ENCODE measurements at places on chromosomes 3 and 15.

GRCh38 chr3:72982609-72983366 is 13.8 kb upstream of the PPP4R2 start:
- DNase-seq = no peak

GRCh38 chr15:52786436-52787122 is 3.6 kb downstream of the ONECUT1 start:
- DNase-seq = no peak

GRCh38 chr15:62497356-62497755 is 332.3 kb upstream of the C2CD4B start:
- no peak for DNase-seq

DNA sequence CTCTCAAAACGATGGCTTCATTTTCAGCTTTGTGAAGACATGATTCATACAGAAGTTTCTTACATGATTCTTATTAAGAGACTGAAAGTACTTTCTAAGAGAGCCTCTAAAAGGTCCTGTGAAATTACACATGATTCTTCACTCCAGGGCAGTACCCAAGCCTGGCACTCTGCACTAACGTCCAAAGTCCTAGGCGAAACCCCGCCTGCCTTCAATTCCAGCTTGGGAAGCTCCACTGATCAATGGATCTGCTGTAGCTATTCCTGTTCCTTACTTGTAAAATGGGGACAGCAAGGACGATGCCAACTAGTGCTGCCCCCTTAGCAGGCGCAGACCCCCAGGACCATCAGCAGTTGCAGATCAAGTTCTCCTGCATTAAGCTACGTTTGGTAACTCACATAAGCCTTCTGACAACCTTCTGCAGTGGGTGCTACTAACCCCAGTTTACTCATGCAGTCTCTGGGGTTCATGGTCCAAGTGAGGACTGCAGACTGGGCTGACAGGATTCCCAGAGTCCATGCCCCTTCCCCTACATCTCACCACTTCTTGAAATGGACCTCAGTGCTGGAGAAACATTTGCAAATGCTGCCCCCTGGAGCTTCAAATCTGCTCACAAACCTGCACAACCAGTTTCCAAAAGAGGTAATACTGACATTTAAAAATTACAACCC is 10.6 kb downstream of the CHCHD4 start:
- no peak for DNase-seq

DNA sequence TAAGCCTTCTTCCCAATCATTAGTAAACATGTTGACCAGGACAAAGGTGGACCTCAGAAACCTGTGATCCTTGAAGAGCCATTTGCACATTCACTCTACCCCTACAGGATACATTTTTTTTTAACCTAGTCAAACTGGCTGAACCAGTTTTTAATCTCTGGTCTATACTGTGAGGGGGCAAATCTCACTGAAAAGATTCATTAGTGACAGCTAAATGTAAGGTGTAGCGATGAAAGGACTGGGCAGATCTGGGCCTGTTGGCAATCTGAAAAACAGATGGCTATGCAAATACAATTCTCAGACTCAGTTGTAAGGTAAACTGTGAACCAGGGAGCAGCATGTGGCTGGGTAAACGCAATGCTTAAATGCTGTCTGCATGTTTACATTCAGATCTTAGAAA is 75.6 kb upstream of the SNTN start:
- DNase-seq = no peak

GRCh38 chr3:145457825-145458552 is 703.0 kb downstream of the PLOD2 start:
- no peak for DNase-seq

DNA sequence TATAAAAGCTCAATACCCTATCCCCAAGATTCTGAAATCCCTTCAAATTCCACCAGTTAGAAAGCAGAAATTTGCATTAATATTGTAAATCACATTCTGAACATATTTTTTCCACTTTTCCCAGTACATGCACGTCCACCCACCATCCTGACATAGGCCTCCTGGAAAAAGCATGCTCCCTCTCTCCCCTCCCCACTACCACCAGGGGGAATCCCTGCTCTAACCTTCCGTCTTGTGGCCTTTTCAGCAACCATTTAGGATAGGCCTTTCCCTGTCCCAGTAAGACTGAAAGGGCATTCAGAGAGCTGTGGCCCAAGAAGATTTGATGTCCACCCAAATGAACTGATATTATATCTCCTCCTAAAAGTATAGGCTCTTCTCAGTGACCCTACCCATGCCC is 182.1 kb downstream of the ARRDC4 start:
- no peak for DNase-seq

DNA sequence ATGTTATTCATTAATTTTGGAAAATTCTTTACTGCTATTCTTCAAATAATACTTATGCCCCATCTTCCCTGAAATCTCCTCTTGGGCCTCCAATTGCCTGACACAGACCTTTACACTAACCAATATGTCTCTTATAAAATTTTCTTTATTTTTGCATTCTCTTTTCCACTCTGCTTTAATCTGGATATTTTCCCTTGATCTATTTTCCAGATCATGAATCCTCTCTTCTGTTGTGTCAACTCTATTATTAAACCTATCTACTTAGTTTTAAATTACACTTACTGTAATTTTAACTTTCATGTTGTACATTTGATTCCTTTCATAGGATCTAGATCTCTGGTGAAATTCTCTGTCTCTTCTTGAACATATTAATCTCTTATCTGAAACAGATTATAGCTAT is 278.7 kb downstream of the FHIT start:
- DNase-seq = no peak

DNA sequence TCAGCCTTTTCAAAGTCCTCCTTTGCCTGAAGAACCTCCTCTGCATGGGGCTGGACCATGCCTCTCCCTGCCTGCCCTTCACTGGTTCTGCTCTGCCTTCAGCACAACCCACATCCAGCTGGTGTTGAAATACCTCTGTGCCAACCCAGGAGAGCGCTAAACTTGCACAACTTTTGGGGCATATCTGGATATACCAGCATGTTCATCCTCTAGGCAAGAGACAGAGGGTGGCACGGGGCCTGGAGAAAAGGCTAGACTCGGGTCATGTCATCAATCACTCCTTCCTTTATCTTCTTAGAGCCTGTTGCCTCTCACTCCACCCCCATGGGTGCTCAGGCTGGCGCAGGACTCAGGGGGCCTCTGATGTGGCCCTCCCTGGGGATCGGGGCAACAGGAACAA is 4.8 kb downstream of the SEMA4B start:
- DNase-seq = no peak

- DNase-seq = no peak
These were observed 333.8 kb upstream of the UMPS start for GRCh38 chr3:124396339-124396950.

DNA sequence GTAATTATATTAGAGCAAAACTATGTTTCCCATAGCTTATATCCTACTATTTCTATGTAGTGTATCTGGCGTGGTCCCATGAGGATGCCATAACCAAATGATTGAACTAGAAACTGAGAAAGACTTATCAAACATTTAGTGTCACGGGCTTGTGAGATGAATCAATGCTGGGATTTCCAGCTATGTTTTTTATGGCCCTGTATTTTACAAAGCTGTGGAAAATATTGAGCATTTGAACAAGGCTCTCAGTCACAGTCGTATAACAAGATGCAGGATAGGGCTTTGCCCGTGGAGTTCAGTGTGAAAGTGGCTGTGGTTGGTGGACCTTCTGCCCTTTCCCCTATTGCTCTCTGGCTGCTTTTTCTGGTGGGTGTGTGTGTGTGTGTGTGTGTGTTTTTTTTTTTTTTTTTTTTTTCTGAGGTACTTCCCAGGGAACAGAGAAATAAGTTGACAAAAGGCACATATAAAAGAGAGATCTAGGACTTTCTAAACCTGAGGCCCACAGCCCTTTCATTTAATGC is 60.7 kb downstream of the CACNA1D start:
- DNase-seq = no peak

DNA sequence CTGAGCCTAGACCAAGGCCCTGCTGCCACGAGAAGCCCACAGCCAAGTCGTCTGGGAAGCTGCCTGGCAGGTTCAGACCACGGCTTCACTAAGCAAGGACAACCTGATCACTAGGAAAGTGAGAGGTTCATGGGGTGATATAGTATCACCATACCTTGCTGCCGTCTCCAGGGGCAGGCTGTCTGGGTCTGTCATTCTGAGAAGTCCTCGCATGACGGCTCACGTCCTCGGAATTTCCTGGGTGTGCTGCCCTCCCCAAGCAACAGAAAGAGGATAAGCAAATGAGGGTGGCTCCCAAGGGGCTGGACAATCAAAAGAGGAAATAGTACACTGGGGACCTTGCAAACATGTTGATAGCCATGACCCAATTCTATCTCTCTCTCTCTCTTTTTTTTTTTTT is 207.4 kb upstream of the IGF1R start:
- DNase-seq = no peak

DNA sequence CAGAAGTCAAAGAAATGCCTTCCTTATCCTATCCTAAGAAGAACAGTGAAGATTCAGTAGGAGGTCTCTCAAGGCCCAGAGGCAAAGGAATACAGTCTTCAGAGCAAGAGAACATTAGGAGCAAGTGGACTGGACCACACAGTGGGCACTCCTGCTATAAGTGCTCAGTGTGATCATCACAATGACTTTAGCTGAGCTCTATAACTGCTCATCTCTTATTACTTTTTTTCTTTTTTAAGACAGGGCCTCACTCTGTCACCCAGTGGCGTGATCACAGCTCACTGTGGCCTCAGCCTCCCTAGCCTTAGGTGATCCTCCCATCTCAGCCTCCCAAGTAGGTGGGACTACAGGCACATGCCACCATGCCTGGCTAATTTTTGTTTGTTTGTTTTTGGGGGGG is 48.1 kb downstream of the COL8A1 start:
- no peak for DNase-seq

- no peak for DNase-seq
These were observed 44.0 kb upstream of the MUC4 start for GRCh38 chr3:195855471-195856409.

DNA sequence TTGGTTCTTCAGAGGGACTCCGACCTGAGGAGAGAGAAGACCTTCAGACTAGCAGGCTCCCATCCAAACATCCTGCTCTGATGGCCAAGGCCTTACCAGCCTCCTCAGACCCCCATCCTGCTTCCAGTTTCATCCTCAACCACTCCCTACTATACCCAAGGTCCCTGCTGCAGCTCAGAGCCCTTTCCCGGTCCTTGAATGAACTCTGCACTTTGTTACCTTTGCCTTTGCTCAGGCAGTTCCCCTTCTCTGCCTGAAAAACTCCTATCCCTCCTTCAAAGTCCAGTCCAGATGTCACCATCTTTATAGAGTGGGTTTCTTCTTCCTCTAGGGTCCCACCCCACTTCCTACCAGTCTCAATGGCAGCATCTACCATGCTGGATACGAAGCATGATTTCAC is 13.1 kb downstream of the EFCAB12 start:
- DNase-seq = no peak

DNA sequence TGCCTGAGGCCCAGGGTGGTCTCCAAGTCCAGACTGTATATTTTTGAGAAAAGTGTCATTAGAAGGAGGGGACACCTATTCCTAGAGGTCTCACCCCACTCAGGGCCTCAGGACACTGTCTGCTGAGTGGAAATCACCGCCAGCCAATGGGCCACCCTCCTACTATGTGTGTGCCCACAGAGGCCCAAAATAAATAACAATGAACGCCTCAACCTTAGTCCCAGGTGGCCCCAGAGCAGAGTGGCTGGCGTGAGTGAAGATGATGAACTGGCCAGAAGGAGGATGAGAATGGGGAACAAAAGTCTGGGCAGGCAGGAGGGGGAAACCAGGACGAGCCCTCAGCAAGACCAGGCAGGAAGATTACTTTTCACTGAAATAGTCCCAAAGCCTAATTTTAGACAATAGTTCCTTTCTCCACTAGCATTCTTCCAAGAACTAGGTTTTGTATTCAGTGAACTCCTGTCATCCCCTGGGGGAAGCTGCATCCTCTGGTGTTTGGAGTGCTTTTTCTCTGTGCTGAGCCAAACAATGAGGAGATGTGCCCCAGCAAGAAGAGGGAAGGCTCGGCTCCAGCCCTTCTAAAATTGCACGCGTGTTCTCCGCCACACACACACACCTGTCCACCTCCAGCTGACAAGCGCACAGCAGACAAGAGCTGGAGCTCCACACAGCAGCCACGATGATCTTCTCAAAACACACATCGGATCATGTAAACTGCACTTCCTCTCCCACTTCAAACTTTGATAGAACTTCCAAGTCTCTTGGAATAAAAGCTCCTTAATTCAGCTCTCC is 72.2 kb downstream of the ADCY5 start:
- no peak for DNase-seq

- DNase-seq = no peak
These were observed 9.9 kb downstream of the CCRL2 start for GRCh38 chr3:46416811-46417510.

DNA sequence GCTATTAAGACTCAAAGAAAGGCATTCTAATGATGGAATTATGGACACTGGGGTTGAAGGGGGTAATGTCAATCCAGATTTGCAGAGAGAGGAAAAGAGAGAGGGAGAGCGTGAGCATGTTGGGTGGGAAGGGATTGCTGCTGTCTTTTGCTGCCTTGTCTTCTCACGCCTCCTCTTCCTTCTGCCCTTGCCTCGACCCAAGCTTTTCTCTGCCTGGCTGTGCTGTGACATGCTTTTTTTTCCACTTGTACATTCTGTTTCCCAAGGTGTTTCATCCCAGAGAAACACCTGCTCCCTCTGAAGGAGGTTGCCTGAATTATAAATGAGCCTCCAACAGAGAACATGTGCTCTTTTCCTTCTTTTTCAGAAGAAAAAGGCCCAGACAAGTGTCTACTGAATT is 80.3 kb downstream of the BDH1 start:
- no peak for DNase-seq

GRCh38 chr3:52707585-52707984 is 1.7 kb downstream of the SPCS1 start:
- no peak for DNase-seq

DNA sequence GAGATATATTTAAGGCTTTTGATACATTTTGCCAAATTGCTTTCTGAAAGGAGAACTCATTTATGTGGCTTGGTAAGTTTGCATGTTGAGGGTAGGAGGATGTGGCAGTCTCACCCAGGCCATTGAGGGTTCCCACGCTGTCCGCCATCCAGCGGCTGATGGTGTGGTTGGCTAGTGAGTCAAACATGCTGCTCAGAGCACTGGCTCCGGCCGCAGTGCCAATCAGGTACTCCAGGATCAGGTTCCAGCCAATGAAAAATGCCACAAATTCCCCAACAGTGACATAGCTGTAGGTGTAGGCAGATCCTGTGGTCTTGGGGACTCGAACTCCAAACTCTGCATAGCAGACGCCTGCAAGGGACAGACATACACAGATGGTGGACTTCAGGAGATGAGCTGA is 82.3 kb downstream of the CLDN11 start:
- DNase-seq = no peak

GRCh38 chr3:13066236-13066635 is 7.0 kb downstream of the IQSEC1 start:
- no peak for DNase-seq

- no peak for DNase-seq
These were observed 16.5 kb downstream of the THUMPD3 start for GRCh38 chr3:9379327-9379726.

Data from anterior cingulate cortex (tissue), 58 donors.